NCI-H1436 (cell line): ENCODE measurements at places on chromosomes 3 and 15.

- DNase-seq: peak; percentile 79
These were observed 61.6 kb downstream of the TPRG1 start for GRCh38 chr3:189233225-189233858.

DNA sequence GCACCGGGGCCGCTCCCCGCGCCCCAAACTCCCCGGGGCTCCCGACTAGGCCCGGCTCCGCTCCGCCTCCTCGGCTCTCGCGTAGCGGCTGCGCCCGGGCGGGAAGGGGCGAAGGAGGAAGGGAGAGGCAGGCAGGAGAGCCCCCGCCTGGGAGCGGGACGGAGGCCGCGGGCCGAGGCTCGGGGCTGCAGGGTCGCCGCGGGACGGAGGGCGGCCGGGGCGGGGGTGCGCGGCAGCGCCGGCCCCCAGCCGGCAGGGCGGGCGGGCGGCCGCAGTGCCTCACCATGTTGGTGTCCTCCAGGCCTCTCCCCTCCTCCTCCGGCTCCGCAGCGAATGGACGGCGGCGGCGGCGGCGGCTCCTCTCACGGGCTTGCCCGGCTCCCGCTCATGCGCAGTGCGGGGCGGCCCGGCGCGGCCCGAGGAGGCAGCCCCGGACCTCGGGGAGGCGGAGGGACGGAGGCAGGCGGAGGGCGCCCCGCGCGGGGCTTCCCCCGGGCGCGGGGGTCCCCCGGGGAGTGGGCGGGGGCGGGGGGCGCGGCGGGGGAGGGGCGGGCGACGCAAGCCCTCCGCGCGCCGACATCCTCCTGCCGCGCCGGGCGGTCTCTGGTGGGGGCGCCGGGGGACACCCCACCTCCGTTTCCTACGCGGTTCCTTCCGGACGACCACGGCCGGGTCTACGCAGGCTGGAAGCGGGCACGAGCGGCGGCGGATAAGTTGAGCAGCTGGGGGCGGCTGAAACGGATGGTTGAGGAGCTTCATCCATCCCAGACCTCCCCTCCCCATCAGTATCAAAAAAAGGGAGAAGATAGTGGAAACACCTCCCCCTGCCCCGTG is at the start of gene DCUN1D1:
Gene DCUN1D1 (minus strand): TSS at position 335 of the 834 bp plus-strand sequence. CDS start 49 bp downstream, at position 286.
- peak; percentile 92 for DNase-seq

- no peak for DNase-seq
These were observed 87.7 kb downstream of the RBPMS2 start for GRCh38 chr15:64687688-64688087.

DNA sequence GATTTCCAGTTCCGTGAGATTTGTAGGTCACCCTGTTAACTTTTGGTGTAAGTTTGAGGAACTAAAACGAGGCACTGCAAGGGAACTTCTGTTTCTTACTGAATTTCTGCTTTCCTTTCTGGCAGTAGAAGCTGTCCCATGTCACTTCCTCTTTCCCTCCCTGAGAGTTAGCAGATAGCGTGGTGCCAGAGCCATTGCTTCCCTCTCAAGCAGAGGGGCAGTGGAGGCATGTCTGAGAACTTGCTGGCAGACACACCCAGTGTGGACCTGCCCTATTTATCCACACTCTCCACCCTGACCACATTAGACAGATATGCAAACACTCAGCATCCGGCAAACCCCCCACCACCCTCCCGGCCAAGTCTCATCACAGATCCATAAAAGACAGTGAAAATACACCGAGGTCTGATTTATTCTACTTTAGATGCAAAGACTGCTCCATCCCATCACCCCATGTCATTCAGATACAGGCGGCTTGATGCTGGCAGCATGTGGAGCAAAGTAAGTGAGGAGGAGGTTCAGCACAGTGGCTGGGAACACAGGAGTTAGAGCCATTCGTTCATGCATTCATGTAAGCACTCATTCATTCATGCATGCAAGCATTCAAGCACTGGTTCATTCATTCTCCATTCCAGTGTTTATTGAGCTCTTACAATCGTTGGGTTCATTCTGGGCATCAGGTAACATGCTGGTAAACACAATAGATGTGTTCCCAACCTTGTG is 324.7 kb downstream of the SHQ1 start:
- no peak for DNase-seq

GRCh38 chr3:49313896-49314688 is 25.8 kb downstream of the USP4 start:
- no peak for DNase-seq

DNA sequence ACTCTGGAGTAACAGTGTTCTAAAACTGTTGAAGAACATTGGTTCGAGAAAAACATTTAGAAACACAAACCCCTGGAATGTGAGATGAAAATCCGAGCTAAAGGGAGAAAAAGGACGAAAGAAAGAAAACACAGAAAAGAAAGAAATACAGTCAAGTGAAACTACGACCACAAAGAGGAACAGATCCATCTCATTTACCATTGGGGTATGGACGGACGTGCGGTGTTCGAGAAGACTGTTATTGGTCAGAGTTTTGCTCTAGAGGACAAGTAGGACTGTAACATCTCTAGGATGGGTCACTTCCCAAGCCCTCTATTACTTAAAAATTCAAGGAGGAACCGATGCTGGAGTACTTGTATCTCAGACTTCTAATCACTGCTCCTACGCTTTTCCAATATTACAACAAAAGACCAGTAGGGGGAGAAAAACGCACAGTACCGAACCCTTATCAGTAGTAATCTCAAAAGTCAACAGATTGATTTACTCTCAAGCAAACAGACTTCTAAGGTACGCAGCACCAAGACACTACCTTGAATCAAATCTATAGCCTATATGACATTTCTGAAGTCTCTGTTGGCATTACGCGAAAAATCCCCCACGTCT is 1.1 kb upstream of the PIK3CA start:
- peak; percentile 72 for DNase-seq

- DNase-seq: peak; percentile 13
These were observed at the start of gene CADPS for GRCh38 chr3:62874711-62875557. CADPS (minus strand) TSS chr3:62875416; CDS start chr3:62875029, 387 bp downstream.

DNA sequence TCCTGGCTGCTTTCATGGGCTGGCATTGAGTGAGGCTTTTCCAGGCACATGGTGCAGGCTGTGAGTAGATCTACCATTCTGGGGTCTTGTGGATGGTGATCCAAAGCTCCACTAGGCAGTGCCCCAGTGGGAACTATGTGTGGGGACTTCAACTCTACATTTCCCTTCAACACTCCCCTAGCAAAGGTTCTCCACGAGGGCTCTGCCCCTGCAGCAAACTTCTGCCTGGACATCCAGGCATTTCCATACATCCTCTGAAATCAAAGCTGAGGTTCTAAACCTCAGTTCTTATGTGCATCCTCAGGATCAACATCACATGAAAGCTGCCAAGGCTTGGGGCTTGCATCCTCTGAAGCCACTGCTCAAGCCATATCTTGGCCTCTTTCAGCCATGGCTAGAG is 282.9 kb upstream of the ZPLD1 start:
- DNase-seq: no peak

DNA sequence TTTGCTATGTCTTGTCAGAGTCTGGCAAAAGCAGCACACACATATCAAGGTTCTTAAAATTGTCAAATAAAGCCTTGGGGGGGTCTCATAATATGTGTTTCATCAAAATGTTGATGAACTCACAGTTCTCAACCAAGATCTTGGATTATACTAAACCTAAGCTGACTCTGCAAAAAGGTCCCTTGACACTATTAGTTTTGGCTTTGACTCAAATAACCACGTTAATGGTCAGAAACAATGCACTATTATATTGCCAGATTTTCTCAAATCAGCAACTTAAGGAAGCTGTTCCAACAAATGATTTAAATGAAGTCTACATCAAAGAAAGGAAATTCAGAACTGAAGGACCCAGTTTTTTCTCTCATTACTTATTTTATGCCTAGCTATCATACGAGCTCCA is 1063.9 kb downstream of the ROBO1 start:
- no peak for DNase-seq
